ENCODE measurements at places on chromosomes 16 and 17.
A peak's percentile ranks its signal among the peaks of the same experiment; 100 is the strongest.

DNA sequence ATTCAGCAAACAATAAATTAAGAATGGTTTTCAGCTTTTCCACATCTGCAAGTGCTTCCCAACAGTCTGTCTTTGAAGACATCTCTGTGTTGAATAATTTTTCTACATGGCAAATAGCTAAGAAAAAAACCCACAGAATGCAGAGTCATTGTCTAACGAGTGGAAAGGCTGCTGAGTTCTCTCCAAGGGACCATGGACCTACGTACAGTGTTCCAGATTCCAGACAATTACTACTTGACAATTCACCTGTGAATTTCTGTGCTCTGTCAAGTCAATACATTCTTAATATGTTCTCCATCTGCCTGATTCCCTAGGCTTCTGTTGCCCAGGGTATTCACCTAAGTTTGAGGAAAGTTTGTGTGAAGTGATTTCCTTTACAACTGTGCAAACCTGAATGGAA is 83.8 kb upstream of the CA10 start:
- H3K27me3 ChIP-seq, result no peaks in the 10 kb centered on the region
- H3K27ac ChIP-seq, result no peak overlapping the region
- H3K4me1 ChIP-seq, result no peaks in the 10 kb centered on the region

GRCh38 chr17:17186551-17187505 is 19.3 kb downstream of the PLD6 start:
- H3K27me3 ChIP-seq, result no peaks in the 10 kb centered on the region
- H3K4me3 ChIP-seq, result no peak overlapping the region
- H3K36me3 ChIP-seq, result peaks cover 54% of the 10 kb centered on the region
- H3K27ac ChIP-seq, result no peak overlapping the region
- no peak for DNase-seq

- H3K36me3 ChIP-seq, result peaks cover 41% of the 10 kb centered on the region
- no peaks in the 10 kb centered on the region for H3K27me3 ChIP-seq
- H3K4me1 ChIP-seq, result no peaks in the 10 kb centered on the region
- no peak overlapping the region for H3K4me3 ChIP-seq
- no peak overlapping the region for H3K27ac ChIP-seq
Observed at GRCh38 chr17:36993227-36993626, 44.5 kb downstream of the AATF start.

DNA sequence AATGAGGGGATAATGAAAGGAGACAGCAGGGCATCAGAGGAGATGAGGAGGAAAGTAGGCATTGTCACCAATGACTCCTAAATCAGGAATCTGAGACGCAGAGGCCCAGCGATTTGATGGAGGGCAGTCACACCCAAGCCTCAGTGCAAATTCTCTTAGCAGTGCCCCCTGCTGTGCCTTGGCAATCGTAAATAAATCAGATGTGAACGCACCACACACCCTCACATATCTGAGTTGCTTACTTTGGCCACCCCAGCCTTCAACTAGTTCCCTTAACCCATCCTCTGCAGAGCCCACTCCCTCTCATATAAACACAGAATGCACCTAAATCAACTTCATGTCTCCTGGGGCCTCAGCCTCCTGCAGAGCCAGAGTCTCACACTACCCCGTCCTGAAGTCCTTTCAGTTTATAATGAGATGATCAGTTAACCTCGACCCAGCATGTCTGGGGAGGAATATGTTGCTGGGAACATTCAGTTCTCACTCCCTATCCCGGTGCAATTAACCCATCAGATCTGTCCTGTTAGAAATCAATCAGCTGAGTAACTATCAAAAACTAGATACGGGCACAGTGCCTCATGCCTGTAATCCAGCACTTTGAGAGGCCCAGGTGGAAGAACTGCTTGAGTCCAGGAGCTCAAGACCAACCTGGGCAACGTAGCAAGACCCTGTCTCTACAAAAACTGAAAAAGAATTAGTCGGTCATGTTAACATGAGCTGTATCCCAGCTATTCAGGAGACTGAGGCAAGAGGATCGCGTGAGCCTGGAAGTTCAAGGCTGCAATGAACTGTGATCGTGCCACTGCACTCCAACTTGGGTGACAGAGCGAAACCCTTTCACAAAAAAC is 78.4 kb downstream of the SLC39A11 start:
- H3K4me3 ChIP-seq, result no peak overlapping the region
- DNase-seq, result no peak
- H3K36me3 ChIP-seq, result no peaks in the 10 kb centered on the region
- H3K4me1 ChIP-seq, result no peaks in the 10 kb centered on the region
- no peaks in the 10 kb centered on the region for H3K27me3 ChIP-seq

DNA sequence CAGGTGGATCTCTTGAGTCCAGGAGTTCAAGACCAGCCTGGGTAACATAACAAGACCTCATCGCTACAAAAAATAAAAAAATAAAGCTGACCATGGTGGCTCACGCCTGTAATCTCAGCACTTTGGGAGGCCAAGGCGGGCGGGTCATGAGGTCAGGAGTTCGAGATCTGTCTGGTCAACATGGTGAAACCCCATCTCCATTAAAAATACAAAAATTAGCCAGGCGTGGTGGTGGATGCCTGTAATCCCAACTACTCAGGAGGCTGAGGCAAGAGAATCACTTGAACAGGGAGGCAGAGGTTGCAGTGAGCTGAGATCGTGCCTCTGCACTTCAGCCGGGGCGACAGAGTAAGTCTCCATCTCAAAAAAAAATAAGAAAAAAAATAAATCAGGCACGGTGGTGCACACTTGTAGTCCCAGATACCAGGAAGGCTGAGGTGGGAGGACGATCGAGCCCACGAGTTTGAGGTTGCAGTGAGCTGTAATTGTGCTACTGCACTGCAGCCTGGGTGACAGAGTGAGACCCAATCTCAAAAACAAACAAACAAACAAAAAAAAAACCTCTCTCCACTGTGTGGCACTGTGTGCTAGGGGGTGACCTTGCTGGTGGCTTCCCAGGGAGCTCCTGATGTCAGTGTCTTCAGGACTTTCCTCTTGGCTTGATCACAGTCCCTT is 19.8 kb upstream of the MAPK3 start:
- H3K27ac ChIP-seq, result no peak overlapping the region
- H3K27me3 ChIP-seq, result no peaks in the 10 kb centered on the region
- H3K4me3 ChIP-seq, result no peak overlapping the region
- no peaks in the 10 kb centered on the region for H3K36me3 ChIP-seq
- DNase-seq, result no peak

- no peak overlapping the region for H3K4me3 ChIP-seq
- no peaks in the 10 kb centered on the region for H3K4me1 ChIP-seq
Observed at GRCh38 chr16:13982451-13982850, 62.5 kb downstream of the ERCC4 start.

DNA sequence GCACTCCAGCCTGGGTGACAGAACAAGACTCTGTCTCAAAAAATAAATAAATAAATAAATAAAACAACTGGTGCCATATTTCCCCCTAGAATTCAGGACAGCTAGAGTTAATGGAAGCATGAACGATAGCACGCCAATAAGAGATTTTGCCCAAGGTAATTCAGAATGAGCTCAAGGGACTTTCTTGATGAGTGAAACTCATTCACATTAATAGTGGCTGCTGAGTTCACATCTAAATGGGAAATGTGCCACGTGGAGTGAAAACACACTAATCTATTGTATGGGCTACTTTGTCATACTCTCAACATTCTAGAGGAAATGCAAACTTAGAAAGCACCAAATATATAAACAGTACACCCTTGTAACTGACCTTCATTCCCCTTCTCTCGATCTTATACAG is 47.4 kb upstream of the PSMD7 start:
- no peaks in the 10 kb centered on the region for H3K4me1 ChIP-seq
- DNase-seq, result no peak
- H3K27me3 ChIP-seq, result no peaks in the 10 kb centered on the region
- no peak overlapping the region for H3K27ac ChIP-seq

DNA sequence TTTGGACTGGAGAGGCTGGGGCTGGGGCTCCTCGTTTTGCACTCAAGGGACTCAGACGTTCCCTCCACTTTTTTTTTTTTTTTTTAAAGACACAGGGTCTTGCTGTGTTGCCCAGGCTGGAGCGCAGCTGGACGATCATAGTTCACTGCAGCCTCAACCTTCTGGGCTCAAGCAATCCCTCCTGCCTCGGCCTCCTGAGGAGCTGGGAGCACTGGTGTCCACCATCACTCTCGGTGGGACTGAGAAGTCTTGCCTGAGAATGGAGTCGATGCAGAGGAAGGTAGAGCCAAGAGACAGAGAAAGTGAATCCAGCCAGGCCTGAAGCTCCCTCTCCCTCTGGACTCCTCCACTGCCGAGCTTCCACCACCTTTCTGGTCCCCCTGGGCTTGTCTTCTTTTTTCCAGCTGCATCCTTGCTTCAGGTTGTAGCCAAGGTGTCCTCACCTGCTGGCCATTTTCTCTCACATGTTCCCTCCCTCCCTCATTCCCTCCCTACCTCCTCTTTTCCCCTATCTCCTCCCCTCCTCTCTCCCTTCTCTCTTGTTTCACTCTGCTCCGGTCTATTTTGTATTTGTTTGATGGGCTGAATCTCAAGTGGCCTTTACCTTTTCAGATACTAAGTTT is 233.8 kb downstream of the SNX29 start:
- no peaks in the 10 kb centered on the region for H3K27me3 ChIP-seq
- H3K4me3 ChIP-seq, result no peak overlapping the region
- no peak for DNase-seq

DNA sequence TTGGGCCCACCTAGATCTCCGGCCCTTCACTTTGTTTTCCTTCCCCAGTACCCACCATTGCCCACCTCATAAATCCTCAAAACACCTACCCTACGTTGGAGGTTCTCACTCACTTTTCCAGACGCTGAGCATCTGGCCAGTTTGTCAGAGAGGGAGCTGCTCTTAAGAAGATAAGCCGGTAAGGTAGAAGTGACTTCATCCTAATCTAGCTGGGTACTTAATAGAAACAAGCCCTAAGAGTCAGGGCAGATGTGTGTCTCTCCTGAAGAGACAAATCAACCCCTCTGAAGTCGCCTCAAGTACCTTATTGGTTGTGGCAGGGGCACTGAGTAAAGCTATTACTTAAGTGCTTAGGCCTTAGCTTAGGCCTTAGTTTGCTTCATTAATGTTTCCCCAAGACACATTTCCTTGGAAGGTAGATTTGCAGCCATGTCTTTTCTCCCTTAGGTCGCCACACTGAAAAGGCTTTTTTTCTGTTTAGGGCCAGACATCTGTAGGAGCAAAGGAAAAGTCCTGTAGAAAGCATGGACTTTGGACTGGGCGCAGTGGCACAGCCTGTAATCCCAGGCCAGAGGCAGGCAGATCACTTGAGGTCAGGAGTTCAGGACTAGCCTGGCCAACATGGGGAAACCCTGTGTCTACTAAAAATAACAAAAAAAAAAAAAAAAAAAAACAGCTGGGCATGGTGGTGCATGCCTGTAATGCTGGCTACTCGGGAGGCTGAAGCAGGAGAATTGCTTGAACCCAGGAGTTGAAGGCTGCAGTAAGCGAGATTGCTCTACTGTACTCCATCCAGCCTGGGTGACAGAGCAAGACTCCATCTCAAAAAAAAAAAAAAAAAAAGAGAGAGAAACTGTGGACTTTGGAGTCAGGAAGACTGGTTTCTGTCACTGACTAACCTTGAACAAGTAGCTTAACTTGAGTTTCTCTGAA is 1.0 kb downstream of the TACO1 start:
- DNase-seq, result no peak
- peaks cover 3% of the 10 kb centered on the region for H3K4me1 ChIP-seq
- peak overlapping the region; percentile 87 for H3K4me3 ChIP-seq
- H3K27me3 ChIP-seq, result no peaks in the 10 kb centered on the region
- H3K27ac ChIP-seq, result peak overlapping the region; percentile 91

GRCh38 chr16:69276148-69277115 is 34.7 kb upstream of the VPS4A start:
- H3K27ac ChIP-seq, result peak overlapping the region; percentile 12
- no peaks in the 10 kb centered on the region for H3K4me1 ChIP-seq
- no peaks in the 10 kb centered on the region for H3K27me3 ChIP-seq
- H3K36me3 ChIP-seq, result no peaks in the 10 kb centered on the region

DNA sequence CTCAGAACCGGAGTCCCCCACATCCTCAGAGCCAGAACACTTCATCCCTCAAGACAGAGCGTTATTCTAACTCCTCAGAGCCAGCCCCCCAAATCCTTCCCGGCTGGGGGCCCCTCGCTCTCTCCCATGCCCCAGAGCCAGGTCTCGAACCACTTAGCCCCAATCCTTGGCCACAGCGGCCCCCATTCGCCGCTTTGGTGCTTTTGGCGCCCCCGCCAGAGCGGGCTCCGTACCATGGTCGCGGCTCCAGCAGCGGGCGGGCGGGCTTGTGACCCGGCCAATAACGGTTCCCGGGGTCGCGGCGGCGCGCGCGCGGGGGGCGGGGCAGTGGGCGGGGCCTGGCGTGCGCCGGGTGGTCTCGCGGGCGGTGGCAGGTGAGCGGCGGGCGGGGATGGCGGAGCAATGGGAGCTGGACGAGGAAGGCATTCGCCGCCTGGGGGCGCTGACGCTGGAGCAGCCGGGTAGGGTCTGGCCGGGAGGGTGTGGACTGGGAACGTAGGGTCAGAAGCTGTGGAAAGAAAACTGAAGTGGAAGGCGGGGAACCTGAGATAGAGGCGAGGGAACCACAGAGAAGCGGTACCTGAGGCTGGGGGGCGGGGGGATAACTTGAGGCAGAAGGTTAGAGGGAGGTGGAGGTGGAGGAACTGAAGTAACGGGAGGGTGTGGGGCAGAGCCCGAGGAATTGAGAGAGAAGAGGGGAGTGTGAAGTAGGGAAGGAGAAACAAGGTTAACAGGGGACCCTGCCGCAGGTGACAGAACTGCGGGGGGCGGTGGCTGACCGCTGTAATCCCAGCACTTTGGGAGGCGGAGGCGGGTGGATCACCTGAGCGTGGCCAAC is at the start of the genes KCTD19 and LRRC36:
KCTD19 (minus strand) TSS at position 270 of the 838 bp plus-strand sequence; CDS start at position 236, 34 bp downstream.
LRRC36 (plus strand) TSS at position 344 of the 838 bp plus-strand sequence; CDS start at position 392, 48 bp downstream.
- H3K36me3 ChIP-seq, result no peaks in the 10 kb centered on the region
- H3K27me3 ChIP-seq, result no peaks in the 10 kb centered on the region
- peak within 1 kb of the TSS; percentile 56 for H3K4me3 ChIP-seq
- H3K27ac ChIP-seq, result no peak within 1 kb of the TSS
- no peaks in the 10 kb centered on the region for H3K4me1 ChIP-seq

DNA sequence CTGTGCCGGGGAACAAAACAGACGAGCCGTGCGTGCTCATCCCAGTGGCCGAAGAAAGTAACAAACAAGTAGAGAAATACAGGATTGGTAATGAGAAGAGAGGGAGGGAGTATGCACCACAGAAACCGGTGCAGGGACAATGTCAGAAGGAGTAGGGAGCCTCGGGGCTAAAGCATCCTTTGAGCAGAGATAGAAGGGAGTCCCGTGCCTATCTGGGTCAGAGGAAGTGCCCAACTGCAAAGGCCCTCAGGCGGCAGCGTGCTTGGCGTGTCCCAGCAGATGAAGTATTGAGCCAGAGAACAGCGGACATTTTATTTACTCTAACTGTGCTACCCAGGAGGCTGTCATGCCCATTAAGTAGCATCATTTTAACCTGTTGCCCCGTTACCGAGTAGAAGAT is 114.9 kb upstream of the CACNG5 start:
- no peaks in the 10 kb centered on the region for H3K27me3 ChIP-seq
- no peak overlapping the region for H3K4me3 ChIP-seq
- H3K36me3 ChIP-seq, result no peaks in the 10 kb centered on the region
- DNase-seq, result no peak
- H3K4me1 ChIP-seq, result no peaks in the 10 kb centered on the region

GRCh38 chr16:71460236-71460635 is 1.8 kb downstream of the ZNF23 start:
- DNase-seq, result no peak
- H3K4me1 ChIP-seq, result no peaks in the 10 kb centered on the region

Data from ascending aorta (tissue), 2 donors.